ENCODE measurements at places on chromosomes 3 and 15.
A peak's percentile ranks its signal among the peaks of the same experiment; 100 is the strongest.

- no peak for DNase-seq
Observed at GRCh38 chr15:81473946-81474345, 99.9 kb upstream of the TMC3 start.

DNA sequence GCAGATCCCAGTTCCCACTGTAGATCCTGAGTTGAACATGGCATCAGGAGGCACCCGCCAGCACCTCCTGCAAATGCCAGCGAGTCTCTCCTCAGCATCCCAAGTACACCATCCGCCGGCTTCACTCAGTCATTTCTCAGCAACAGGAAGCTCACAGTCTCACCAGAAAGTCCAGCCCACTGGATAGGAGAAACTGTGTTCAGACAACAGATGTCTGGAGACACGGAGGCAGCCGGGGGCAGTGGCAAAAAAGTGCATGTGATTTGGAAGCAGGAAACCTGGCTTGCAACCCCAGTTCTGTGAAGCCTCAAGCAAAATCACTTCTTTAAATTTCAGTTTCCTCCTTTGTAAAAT lies 68.7 kb downstream of the SRGAP3 start:
- no peak for DNase-seq

DNA sequence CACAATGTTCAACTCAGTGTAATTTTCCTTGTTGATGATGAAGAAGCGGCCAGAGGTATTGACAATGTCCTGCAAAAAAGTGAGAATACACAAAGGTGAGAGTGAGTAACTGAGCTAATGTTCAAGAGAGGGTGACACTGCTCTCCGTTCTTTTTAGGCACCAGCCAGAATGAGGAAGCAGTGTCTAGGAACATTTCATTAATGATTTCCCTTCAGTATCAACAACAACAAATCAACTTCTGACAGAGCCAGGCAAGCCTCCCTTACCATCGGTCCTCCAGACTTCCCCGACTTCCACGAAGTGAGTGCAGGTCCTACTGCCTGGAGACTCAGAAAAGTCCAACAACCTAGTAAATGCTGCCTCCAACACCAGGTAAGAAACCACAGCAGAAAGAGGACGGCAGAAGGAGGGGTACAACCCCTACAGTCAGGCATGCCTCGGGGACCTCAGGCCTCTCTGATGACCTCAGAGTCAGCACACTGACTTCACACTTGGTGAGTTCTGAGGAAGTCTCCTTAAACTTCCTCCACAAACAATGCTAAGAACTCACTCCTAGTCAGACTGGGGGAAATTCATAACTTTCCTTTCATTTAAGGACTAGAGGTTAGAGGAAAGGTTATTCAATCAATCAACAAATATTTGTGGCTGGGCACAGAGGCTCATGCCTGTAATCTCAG lies 62.7 kb downstream of the NPTN start:
- DNase-seq, result no peak

DNA sequence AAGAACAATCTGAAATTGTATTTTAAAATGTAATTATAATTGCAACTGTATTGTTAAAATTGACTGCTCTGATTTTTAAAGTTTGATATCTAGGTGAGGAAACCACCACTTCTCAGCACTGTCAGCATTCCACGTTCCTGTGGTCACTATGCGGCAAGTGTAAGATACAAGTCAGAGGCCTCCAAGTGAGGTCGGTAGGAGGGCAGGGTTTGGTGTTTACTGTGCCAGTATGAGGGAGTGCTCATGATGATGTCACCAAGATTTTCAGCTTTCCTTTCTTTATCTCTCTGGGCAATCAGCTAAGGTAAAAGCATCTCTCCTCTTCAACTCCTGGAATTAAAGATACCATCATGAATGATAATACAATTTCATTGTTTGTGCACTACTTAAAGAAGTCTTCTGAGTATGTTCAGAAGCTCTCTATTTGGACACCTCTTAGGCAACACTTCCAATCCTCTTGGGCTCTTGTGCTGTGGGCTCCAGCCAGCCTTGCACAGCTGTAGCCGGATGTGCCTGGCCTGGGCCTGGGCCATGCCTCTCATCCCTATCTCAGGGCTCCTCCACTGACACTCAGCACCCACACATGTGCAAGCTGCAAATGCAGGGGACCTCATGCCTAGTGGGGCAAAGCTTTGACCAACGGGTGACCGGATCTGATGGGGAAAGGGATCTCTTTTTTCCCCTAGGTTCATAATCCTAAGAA lies 42.9 kb downstream of the CCR3 start:
- DNase-seq, result no peak

- DNase-seq, result no peak
Observed at GRCh38 chr15:22263738-22264137, 183.4 kb downstream of the OR4M2 start.

DNA sequence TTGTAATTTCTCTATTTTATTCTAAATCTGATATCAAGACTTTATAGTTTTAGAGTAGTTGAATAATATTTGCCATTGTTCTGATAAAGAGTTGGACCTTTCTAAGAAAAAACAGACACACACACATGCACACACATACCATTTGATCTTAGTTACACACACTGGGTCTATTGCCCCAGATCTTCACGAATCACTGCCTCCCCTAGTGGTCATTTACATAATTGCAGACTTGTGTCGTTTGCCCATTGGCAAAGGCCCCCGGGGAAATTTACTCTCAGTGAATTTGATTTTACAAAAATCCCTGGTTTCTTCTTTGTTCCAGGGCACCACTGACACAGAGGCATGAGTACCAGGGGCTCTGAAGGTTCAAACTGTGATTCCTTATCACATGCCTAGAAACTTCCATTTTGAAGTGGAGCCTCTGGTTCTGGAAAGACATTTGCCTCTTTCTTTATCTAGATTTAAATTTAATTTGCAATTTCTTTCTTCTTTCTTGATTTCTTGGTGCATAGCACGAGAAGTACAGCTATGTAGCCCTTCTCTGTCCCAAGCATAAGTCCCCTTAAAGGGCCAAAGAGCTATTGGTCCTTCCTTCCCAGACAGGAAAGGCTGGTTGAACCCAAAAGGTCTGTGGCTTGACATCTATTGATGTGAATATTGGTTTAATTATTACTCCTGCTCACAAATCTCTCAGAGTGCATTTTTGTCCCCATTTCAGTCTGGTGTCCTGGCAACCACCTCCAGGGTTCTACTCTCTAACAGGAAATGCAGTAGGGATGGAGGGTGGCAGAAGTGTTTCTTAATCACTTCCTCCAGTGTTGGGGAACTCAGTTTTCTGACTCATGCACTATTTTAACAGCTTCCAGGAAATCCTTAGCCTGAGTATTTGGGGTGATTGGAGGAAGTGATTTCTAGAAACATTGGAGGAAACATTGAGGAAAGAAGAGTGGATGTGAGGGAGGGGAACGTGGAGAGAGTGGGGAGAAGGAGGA lies 32.4 kb upstream of the SLC6A11 start:
- DNase-seq, result peak; percentile 3

GRCh38 chr3:14265246-14265962 lies 86.8 kb downstream of the LSM3 start:
- peak; percentile 12 for DNase-seq

DNA sequence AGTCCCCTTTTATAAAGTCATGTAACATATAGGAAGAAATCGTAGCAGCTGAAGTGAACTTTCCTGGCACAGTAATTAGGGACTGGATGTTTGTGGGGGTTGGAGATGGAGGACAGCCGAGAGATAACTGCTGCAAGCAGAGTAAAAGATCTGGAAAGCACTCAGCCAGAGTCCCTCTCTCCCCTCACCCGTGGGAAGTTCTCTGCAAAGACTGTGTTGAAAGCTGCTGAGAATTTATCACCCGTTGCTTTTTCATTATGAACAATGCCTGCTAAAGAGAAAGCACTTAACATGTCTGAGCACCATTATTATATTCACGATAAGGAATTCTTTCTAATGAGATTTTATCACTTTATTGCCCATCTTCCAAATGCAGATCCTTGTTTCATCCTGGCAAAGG lies 248.8 kb downstream of the SHOX2 start:
- DNase-seq, result no peak

DNA sequence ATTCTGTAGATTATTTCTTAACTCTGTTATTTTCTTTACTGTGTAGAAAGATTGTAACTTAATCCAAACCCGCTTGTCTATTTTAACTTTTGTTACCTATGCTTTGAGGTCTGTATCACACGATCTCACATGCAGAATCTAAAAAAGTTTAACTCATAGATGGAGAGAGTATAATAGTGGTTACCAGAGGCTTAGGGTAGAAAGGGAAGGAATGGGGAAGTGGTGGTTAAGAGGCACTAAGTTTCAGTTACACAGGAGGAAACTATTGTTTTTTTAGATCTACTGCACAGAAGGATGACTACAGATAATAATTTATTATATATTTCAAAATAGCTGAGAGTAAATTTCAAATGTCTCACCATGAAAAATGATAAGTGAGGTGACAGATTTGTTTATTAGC lies 515.2 kb downstream of the RSL24D1 start:
- no peak for DNase-seq

GRCh38 chr3:188486126-188486525 lies 332.2 kb downstream of the LPP start:
- DNase-seq, result no peak

DNA sequence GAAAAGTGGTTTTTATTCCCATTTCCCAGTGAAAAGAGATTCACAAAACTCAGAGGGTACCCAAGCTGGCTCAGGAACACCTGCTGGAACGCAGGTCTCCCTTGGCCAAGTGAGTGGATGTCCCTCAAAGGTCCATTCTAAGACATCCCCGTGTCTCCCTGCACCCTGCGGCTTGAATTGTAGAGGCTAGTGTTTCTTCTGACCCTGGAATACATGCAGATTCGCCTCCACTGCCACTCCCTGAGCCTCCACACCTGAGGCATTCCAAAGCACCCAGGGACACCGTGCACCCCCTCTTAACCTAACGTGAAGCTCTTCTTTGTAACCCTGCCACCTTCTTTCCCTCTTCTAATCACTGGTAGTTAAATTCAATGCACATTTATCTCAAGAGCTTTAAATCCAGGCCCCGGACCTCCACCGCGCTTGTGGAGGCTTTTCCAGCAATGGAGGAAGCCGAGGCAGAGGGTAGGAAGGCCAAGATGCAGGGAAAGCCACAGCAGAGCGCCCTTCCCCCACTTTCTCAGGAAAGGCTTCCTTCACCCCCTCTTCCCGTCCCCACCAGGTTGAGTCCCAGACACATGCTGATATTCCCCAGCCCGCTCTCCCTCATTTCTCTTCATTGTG lies 590 bp upstream of the ITGA11 start:
- no peak for DNase-seq

DNA sequence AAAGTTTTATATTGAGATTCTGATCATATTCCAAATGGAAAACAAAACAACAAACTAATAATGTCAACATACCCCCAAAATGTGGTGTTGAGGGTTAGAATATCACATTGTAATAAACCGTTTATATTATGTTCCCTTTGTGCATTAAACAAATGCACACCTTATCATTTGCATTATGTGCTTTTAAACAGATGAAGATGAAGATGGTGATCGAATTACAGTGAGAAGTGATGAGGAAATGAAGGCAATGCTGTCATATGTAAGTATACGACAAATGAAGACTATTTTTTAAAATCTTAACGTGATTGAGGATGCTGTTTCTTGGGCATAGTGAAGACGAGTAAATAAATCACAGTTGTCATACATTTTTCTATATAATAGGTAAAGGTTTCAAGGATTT lies 20.6 kb downstream of the MAP2K5 start:
- no peak for DNase-seq

- no peak for DNase-seq
Observed at GRCh38 chr3:46321461-46322104, 32.3 kb upstream of the CCR2 start.

DNA sequence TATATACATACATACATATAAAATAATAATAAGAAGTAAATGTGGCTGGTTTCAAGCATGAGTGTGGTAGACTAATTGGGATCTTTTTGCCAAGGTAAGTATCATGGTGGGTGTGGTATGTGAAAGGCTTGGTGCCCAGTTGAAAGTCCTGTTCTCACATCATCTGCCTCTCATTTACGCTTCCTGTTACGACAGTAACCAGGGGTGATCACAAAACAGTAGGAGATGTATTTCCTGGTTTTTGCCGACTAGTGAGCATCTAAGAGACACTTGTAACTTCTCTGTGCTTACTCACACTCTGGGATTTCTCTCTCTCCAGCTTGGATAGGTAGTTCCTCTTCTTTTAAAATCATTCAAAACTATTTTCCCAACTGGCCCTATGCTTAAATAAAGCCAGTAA lies 1028.3 kb upstream of the NR2F2 start:
- no peak for DNase-seq

DNA sequence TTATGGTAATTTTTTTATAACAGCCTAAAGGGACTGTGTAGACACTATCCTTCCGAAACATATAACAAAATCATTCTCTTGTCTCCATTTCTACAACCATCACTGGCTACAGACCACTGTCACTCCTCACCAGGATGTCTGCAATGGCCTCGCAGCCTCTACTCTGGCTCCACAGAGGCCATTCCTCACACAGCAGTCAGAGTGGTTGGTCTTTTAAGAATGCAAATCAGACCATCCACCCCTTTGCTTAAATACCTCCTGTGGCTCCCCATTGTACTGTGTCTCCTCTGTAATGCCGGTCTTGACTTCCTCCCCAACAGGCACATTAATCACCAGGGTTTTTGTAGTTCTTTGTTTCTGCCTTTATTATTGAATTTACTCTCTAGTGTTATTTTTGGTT lies 344.8 kb downstream of the ERC2 start:
- DNase-seq, result no peak

Data from amniotic stem cell (primary cell).